ENCODE measurements at places on chromosomes 11 and 22.

DNA sequence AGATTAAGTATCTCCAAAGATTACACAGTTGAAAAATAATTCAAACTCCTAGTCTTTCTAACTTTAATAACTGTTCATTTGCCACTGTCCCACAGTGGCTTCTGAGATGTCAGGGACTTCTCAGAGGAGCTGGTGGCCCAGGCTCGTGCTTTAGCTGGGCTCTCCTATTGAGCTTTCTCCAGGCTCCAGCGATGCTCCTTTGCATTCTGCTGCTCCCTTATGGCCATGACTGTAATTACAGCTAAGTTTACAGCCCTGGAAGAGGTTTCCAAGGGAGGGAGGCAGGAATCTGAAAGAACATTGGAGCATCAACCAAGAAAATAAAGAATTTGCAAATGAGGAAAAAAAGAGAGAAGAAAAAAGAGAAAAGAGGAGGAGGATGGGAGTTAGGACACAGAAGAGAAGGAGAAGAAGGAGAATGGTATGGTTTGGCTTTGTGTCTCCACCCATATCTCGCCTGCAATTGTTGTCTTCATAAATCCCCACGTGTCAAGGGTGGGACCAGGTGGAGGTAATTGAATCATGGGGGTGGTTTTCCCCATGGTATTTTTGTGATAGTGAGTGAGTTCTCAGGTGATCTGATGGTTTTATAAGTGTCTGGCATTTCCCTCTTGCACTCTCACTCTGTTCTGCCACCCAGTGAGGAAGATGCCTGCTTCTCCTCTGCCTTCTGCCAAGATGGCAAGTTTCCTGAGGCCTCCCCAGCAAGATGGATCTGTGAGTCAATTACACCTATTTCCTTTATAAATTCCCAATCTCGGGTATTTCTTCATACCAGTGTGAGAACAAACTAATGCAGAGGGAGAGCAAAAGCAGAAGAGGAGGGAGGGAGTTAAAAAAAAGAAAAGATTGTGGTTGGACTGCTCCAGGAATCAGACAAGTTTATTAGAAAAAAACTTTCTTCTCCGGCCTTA, 857.0 kb downstream of the KCNA4 start:
- peak; percentile 64 for DNase-seq

DNA sequence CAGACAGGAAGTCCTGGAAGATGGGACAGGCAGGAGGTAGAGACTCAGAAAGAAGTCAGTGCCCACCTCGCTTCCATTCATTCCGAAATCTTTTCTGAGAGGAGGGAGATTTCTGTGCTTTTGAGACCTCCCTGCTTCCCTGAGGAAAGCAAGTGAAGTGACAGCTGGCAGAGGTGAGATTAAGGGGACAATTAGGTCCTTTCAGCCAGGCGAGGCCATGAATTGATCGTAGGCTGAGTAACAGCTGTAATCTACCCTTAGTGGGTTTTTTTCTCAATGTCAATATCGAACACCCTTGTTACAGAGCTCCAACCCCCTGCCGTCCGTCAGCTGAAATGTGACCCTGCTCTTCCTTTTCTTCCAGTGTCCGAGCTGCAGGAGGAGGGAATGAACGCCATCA, 96.0 kb downstream of the PARVA start:
- no peak for DNase-seq

DNA sequence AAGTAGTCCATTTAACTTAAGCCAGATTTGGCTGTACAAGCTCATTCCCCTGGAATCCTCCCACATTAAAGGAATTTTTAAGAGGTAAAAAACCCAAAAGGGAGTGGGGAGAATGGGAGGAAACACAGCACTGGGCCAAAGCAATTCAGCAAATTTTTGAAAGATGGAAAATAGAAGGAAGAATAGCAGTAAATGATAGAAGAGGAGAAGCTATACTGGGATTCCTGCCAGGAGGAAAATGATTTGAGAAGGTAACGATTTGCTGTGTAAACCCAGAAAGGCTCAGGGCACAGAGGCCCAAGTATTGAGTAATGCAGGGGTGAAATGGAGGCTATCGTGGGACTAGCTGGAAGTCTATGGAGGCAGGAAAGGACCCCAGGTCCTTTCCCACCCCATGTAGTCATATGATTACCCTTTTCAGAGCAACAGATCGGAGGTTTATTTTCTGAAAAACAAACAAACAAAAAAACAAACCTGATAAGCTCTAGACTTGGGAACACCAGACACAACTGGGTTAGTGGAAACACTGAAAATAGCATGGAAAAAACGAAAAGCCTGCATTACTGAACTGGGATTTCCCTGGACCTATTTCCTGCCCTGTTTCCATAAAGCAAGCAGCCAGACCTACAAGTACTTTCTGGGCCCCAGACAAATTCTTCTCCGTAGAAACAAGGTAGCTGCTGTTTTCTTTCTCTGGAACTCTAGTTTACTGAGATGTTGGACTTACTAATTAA, 140.0 kb downstream of the SWAP70 start:
- DNase-seq = no peak

- DNase-seq = no peak
Measured at GRCh38 chr11:2911785-2912391, 17.3 kb downstream of the PHLDA2 start.

- no peak for DNase-seq
Measured at GRCh38 chr11:59954219-59954847, 9.5 kb upstream of the OOSP4A start.

- DNase-seq = no peak
Measured at GRCh38 chr22:27467711-27468110, 333.8 kb downstream of the MN1 start.
